ENCODE measurements at places on chromosomes 3 and 15.

DNA sequence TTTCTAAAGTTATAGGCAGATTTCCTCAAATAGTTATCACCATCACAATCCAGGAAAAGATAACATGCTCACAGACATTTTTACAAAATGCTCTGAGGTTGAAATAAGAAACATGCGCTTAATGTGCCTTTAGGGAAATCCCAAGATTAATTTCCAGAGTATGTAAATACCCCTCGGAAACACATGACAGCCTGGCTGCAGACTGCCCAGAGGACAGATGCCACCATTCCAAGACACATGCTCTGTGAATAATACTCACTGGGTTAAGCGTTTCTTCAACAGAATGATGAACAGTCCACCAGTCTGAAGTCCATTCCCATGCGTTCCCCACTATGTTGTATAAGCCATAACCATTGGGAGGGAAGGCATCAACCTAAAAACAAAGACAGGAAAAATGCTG, 56.5 kb downstream of the SUMF1 start:
- DNase-seq, result no peak

GRCh38 chr3:20043396-20043795, 3.1 kb downstream of the KAT2B start:
- peak; percentile 64 for DNase-seq

GRCh38 chr3:15154326-15154725, 51.7 kb upstream of the CAPN7 start:
- DNase-seq, result no peak

GRCh38 chr15:48890375-48890972, 12.5 kb downstream of the EID1 start:
- no peak for DNase-seq

GRCh38 chr3:64783200-64783599, 95.4 kb upstream of the ADAMTS9 start:
- no peak for DNase-seq

GRCh38 chr15:35495080-35495479, 50.9 kb downstream of the DPH6 start:
- no peak for DNase-seq

DNA sequence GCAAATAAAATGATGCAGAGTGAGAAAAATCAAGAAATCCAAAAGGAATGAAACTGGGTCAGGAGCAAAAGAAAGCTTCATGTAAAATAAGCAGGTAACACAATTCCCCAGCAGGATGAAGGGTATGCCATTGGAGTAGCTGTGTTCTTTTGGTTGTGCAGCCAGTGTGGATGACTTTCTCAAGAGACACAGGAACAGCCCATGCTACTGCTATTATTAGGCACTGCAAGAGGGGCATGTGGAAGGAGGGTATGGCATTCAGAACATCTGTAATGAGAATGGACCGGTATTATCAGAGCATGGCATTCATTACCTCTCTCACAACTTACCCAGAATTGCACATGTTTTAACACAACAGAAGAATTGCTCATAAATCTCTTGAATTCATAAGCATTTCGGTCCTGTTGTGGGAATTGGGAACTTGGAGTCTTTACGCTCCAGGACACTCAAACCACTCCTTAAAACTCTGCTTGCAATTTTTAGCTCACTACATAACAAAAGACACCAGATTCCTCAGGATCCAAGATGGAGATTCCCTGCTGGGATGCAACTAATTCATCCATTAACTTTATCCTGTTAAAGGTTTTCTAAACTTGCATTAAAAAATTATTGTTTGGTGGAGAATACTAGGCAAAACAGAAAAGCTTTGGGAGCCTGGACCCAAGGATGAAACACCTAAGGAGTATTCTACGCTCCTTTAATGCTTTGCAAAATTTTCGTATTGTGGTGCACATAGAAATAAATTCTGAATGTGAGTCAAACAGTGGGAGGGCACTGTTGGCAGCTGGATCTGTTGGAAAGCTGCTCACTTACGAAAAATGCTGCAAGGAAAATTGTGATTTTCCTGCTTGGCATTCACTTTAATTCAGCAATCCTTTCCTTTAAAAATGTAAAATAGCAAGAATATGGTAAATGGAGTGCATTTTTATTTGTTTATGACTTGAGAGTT, 34.6 kb upstream of the CDIN1 start:
- no peak for DNase-seq

GRCh38 chr3:28980631-28981030, 300.2 kb upstream of the RBMS3 start:
- no peak for DNase-seq

DNA sequence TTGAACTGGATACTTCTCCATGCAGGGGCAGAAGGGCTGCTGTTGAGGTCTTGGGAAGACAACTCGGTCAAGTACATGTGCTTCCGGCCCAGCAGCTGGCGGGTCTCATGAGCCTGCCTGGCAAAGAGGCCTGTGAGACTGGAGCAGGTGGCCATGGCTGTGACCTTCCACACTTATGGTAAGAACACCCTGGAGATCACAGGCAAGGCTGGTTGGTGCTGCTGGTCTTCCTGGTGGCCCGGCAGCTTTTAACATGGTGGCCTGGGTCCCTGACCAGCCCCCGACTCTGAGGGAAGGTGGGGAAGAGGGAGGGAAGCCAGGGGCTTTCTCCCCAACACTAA, 15.4 kb downstream of the CHRD start:
- no peak for DNase-seq

- DNase-seq, result no peak
Observed at GRCh38 chr15:77964193-77964592, 113.3 kb downstream of the TBC1D2B start.

GRCh38 chr15:56034514-56034913, 41.1 kb upstream of the NEDD4 start:
- no peak for DNase-seq

- no peak for DNase-seq
Observed at GRCh38 chr15:61141497-61142125, 87.5 kb downstream of the RORA start.

DNA sequence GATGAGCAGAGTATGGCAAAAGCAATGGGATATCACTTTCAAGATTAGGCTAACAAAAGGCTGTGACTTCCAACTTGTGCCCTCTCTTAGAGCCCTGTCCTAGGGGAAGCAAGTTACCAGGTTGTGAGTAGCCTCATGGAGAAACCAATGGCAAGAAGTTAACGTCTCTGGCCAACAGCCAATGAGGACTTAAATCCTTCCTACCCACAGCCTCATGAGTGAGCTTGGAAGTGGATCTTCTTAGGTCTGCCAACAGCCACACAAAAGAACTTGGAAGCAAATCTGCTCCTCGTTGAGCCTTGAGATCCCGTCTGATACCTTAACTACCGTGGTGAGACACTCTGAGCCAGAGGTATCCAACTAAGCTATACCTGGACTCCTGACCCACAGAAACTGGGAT, 5.7 kb downstream of the NME9 start:
- DNase-seq, result no peak

GRCh38 chr3:126304704-126305103, 52.5 kb downstream of the KLF15 start:
- no peak for DNase-seq

GRCh38 chr15:92664178-92664900, 8.8 kb upstream of the FAM174B start:
- DNase-seq, result no peak

GRCh38 chr3:40258555-40258954, 51.0 kb upstream of the EIF1B start:
- no peak for DNase-seq

GRCh38 chr3:32457971-32458471, 44.6 kb downstream of the CMTM6 start:
- DNase-seq, result peak; percentile 83
